ENCODE measurements at places on chromosomes 16 and 17.

DNA sequence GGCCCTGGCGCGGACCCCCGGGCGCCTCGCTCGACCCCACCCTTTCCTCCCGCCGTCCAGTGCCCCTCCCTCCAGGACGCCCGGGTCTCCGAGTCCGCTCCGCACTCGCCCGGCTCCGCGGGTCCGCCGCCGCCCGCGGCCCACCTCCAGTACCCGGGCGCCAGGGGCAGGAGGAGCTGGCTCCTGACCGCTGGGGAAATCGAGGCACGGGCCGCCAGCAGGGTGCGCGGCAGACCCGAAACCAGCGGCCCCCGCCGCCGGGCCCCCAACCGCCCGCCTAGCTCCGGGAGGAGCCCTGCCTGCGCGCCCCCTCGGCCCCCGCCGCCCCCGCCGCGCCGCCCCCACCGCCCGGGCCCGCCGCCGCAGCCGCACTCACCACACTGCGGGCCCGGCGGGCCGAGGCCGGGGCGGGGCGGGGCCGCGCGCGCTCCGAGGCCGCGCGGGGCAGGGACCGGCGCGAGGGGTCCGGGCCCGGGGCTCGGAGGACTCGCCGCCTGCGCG is 333 bp downstream of the MAFG start:
- no peak for DNase-seq

GRCh38 chr17:83142619-83143018 is 63.2 kb downstream of the METRNL start:
- DNase-seq, result no peak

DNA sequence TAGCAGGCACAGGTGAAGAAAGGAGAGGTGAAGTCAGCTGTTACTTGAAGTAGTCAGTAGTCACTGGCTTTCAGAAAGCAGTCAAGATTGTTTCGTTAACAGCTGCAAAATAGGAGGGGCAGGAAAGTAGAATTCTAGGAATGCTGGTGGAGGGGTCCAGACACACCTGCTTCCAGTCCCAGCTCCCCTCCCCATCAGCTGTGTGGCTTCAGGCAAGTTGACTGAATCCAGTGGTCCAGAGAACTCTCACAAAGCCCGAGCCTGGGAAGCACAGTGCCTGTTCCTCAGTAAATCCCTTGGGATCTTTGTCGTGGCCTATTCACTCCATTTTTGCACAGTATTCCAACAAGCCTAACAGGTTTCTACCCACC is 4.6 kb upstream of the SOCS1 start:
- DNase-seq, result no peak

DNA sequence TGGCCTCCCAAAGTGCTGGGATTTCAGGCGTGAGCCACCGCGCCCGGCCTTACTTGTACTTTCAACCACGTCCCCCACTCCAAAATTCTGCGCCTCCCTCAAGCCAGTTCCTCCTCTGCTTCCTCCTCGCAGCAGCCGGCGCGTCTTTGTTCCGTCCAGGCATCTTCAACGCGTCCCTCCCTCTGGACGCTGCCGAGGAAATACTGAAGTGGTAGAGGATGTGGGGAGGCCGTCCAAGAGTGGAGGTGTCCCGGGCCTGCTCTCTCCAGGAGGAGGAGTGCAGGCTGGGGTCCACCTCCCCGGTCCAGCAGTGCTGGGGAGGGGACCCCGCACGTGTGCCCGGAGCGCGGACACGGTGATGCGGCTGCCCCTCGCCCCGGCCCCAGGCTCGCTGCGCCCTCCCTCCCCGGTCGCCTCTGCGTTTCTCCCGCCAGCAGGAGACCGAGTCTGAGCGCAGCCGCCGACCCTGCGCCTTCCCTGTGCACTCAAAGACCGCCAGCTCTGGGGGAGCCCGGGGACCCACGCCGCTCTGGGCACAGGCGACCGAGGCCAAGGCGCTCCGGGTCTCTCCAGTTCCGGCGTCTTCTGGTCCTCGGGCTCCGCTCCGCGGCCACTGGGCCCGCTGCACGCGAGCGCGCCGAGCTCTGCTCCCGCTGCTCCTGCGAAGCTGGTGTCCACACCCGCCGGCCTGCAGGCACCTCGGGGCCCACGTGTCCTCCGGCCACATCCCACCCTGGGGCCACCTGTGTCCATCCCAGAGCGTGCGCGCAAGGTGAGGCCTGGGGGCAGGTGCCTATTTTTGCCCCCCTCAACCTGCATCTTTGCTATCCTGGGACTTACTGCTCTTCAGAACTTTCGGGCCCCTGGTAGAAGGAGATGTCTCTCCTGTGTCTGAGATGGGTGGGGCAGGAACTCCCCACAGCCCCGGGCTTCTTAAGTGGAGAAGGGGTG is 31.7 kb downstream of the OSBPL7 start:
- DNase-seq, result peak; percentile 64

DNA sequence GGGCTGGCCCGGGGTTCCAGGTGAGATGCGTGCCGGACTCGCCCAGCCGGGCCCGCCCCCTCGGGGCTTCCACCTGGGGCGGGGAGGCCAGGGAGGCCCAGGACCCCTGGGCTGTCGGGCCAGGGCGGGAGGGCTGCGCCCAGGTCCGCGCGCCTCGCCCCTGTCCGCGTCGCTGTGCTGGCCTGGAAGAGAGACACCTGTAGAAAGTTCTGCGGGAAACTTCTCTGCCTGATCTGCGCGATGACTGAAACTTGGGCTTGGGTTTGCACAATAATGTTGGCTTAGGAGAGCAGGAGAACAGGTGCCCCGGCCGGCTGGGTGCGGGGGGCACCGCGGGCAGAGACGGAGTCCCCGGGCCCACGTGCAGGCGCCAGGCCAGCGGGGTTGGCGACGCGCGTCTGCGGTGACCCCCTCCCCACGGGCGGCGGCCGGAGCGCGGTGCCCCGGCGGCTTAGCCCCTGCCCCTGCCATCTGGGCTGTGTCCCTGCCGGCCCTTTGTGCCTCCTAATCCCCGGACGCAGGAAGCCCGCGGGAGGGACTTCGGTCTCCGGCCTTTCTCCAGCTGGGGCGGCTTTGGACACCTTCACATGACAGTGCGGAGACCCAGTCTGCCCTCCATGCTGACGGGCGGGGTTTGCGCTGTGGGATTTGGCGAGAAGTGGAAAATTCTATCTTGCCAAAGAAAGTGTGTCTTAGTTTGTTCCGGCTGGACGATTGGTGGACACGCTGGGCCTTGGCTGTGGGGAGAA is 483 bp downstream of the LLGL2 start:
- DNase-seq, result no peak

DNA sequence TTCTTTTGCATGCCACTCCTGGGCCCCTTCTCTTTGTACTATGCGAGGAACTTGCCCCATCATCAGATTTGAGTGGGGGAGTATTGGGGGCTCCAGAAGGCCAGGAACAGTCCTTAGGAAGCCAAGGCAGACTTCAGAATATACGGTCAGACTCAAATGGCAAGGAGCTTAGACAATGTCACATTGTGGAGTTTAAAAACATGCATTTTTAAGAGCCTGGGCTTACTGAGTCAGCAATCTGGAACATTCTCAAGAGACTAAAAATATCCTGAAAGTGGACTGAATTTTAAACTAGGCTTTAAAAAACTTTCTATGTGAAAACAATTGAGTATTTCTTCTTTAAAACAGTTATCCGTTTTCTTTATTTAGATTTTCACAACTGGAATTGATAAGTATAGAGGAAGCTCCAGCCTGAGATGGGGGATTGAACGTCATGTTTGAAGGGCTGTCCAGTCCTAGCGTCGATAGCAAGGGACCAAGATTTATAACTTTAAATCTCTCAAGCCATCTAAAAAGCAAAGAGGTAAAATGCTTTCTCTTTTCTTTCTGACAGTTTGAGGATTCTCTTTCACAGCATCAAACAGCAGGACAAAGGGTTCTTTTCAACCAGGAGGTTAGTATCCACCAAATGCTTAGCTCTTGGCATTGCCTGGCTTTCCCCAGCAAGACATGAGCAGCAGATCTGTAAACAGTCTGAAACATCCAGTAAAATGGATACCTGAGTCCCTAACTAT is 45.8 kb upstream of the CDRT4 start:
- no peak for DNase-seq

DNA sequence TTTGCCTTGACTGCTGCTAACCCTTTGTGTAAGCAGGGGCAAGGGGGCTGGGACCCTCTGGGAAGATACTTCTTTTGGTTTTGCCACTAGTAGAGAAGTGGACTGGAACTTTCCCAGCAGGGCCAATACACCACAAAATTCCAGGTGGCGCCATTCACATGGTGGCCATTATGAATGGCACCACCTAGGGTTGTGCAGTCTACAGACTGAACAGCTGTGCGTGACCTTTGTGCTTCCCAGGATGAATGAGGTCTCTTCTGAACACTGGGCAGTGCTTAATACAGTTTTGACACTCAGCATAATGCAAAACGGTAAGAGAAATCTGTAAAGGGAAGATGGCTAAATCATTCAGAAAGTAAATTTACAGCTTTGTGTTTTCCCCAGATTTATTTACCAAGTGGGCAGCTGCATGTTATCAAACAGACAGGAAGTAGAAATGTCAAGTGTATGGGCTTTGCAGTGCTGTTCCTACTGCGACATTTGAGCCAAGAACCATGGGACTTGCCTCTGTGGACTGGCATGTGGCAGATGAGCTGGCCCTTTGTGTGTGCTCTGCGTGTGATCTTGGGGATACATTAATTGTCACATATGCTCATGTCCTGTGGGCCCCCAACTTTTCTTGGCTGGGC is 9.2 kb downstream of the SYT17 start:
- DNase-seq, result no peak

DNA sequence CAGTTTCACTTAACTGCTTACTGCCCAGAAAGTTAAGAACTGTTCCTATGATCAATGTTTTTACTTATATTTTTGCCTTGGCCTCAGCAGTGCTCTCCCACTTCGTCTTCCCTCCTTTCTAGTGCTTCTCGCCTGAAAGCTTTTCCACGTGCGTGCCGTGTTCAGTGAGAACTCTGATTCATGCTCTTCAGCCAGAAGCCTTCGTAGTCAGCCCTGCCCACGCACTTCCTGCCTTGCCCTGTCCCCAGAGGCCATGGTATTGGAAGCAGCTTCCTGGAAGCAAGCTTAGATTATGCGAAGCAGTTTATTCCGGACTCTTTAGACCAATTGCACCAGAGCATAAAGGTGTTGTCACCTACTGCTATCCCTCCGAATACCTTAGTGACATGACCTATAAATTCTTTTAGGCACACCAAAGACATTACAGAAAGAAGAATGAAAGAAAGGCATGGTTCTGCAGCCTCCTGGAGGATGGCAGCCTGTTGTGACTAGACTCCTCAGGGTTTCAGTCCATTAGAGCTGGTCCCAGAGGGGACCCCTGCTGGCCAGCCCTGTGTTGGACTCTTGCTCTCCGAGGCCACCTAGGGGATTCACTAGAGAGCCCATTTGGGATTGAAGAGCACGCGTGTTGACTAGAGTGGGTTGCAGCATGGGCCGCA is 105.2 kb downstream of the RPTOR start:
- no peak for DNase-seq

DNA sequence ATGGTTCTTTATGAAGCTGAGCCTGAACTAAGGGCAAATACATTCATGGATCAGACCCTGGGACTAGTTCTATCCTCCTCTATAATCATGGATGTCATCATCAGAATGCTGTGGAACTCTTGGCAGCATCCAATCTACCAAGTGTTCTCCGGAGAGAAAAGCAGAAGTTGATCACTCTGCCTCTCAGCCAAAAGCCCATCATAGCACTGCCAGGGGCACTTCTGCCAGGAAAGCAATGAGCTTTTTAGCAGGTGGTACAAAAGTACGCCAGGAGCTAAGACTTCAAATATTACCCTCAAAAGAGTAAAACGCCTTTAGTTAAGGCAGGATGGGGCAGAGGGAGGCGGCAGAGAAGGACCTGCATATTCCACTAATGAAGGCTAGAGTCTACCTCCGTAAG is 279.0 kb downstream of the SLC39A11 start:
- DNase-seq, result no peak

DNA sequence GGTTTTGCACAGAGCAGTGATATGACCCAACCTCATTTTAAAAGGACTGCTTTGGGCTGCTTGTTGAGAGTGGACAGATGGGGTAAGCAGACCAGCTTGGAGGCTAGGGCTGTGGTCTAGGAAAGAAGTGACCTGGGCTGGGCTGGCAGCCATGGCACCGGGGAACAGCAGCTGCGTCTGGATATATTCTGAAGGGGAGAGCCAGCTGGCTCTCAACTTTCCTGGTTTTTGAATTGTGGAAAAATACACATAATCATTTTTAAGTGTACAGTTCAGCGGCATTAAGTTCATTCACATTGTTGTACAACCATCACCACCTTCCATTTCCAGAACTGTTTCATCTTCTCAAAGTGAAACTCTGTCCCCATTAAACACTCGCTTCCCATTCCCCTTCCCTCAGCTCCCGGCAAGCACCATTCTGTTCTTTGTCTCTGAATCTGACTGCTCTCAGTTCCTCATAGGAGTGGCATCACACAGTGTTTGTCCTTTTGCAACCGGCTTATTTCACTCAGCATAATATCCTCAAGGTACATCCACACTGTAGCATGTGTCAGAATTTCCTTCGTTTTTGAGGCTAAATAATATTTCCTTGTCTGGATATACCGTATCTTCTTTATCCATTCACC is 113.2 kb downstream of the SPECC1 start:
- no peak for DNase-seq

GRCh38 chr16:86527366-86527765 is 17.0 kb downstream of the FOXF1 start:
- DNase-seq, result no peak

- no peak for DNase-seq
Observed at GRCh38 chr16:86808863-86809444, 230.6 kb downstream of the FOXL1 start.

GRCh38 chr17:77502626-77503292 is 362.0 kb downstream of the SEC14L1 start:
- no peak for DNase-seq

DNA sequence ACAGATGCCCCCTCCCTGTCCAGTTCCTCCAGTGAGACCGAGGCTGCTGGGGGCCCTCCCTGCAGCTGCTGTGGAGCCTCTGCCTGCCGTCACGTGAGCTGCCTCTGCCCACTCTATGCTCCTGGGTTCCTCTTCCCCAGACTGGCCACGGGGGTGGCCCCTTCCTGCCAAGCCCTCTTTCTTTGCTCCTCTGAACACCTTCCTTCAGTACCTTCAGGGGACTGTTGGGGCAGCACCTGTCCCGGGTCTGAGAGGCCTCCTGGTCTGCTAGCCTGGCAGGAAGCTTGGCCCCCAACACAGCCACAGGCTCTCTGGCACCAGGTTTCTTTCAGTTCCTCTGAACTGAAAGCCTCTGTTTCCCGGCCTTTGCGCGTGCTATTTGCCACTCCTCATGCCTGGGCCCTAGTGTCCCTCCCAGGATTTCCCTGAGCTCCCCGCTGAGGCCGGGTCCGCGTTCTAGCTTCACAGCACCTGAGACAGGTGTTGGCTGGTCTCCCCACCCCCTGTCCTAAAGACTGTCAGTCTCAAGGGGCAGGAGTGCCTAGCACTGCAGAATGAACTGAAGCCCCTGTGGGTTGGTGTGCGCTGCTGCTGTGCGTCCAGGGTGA is 6.6 kb upstream of the ATP6V0C start:
- no peak for DNase-seq

GRCh38 chr17:43330876-43331639 is 67.7 kb upstream of the ARL4D start:
- DNase-seq, result no peak

GRCh38 chr17:79648181-79648831 is 37.5 kb upstream of the RBFOX3 start:
- DNase-seq, result no peak

GRCh38 chr16:80462917-80463316 is 77.9 kb upstream of the DYNLRB2 start:
- no peak for DNase-seq

- DNase-seq, result no peak
Observed at GRCh38 chr17:81961521-81962498, 823 bp upstream of the NOTUM start.

GRCh38 chr17:56830726-56831368 is 2.9 kb downstream of the C17orf67 start:
- no peak for DNase-seq

GRCh38 chr16:72946063-72946462 is 101.9 kb downstream of the ZFHX3 start:
- no peak for DNase-seq

- DNase-seq, result peak; percentile 73
Observed at GRCh38 chr17:47889734-47890529, 6.1 kb upstream of the SP2 start.

Measured in NCI-H2171 (cell line).